AML-193 (cell line): ENCODE measurements at places on chromosomes 7 and 10.

GRCh38 chr7:107690611-107691010 lies 30.0 kb downstream of the SLC26A4 start:
- DNase-seq, result no peak

- DNase-seq, result no peak
These were observed 63.3 kb upstream of the GHITM start for GRCh38 chr10:84076047-84076388.

GRCh38 chr7:22823142-22823497 lies 471 bp upstream of the TOMM7 start:
- DNase-seq, result no peak

DNA sequence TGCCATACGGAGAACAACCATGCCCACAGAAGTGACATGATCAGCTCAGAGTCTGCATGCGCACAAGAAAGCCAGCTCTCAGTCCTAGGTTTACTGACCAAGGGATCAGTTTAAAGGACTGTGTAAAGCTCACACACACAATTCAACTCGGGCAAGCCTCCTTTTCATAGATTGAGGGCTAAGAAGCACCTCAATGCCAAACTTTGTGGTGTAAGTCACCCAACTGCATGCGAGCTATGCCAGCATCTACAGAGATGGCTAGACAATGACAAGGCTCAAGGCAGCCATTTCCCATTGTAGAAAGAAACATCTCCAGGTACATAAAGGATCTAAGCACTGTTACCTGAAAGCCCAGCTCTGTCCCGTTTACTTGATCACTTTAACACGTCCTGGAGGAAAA lies 36.8 kb downstream of the GPAM start:
- no peak for DNase-seq

- DNase-seq, result no peak
These were observed 1.0 kb upstream of the ANKRD1 start for GRCh38 chr10:90921906-90922305.

- no peak for DNase-seq
These were observed 38.5 kb upstream of the LOXL4 start for GRCh38 chr10:98306501-98306900.
